Hematopoietic multipotent progenitor cell (in vitro differentiated cells): ENCODE measurements at places on chromosomes 7 and 10.

GRCh38 chr7:31950091-31950755 is 120.0 kb downstream of the PDE1C start:
- DNase-seq = no peak

DNA sequence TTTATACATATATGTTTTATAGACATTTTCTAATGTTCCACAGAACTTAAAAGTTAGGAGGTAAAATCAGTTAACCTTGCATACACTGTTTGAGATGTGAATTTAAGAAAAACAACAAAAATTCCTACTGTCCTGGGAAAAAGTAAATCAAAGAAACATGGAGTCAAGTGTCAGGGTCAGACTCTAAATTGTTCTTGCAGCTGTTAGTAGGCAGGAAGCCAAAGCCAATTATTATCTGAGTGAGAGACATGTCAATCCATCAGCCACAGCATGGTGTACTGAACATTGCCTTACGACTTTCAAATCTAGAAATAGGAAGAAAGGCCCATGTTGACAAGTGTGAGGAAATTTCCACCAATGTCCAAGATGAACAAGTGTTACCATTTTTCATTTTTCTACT is 461.2 kb upstream of the MBL2 start:
- DNase-seq = no peak

DNA sequence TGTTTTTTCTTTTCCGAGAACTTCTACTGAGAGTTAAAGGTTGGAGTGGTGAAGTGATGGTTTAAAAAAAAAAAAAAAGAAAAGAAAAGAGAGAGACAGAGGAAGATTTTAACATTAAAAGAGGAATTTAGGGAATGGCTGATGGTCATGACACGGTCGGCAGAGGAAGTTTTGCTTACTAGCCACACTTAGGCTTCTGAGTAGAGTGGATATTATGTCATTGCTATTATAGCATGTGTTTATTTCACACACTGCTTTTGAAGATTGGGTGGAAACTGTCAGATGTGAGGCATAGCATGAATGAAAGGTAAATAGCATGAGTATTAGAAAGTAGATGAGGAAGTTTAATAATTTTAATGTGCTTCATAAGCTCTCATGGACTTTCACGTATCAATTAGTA is 2.5 kb downstream of the KAT6B start:
- DNase-seq = no peak

- peak; percentile 45 for DNase-seq
Observed at GRCh38 chr10:74967911-74968666, 141.7 kb downstream of the KAT6B start.

DNA sequence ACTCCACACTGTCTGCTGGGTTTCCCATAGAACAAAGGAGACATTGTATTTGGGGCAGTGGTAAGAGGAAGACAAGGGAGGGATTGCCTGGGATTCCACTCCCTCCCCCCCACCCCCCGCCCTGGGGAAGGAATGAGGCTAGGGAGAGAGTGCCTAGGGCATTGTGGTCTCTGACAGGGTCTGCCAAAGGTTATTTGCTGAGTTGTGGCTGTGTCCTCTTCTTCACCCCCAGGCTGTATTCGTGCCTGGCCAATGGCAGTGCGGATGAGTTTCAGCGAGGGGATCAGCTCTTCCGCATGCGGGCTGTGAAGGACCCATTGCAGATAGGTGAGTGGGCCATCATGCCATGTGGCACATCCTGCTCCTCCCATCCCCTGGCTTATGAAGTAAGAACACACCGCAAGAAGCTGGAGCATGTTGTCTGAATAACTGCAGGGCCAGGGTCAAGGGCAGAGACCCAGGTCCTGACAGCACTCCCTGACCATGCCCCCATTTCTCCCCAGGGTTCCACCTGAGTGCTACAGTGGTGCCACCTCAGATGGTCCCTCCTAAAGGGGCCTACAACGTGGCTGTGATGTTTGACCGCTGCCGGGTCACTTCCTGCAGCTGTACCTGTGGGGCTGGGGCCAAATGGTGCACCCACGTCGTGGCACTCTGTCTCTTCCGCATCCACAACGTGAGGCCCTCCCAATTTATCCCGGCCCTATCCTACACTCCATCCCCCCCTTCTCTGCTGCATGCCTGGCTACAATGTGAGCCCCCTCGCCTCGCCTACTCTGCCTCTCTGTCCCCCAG is 3.7 kb downstream of the ZSWIM8 start:
- no peak for DNase-seq

GRCh38 chr10:85319826-85320225 is 991.4 kb downstream of the CCSER2 start:
- no peak for DNase-seq

DNA sequence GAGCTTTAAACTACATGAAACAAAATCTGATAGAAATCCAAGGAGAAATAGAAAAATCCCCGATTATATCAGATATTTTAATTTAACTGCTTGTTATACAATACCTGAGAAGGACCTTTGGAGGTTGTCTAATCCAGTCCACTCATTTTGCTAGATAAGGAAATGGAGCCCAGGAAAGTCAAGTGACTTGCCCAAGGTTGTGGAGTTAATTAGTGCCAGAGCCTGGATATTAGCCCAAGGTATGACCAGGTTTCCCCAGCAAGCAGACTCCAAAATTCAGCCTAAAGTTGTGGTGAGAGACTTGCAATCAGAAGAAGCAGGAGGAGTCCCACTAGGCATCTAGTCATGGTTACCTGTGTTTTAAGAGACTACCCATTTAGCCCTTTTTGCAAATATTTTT is 11.7 kb upstream of the EEPD1 start:
- DNase-seq = no peak
